ENCODE measurements at places on chromosomes 3 and 15.

GRCh38 chr3:162224746-162225145 lies 728.1 kb downstream of the OTOL1 start:
- no peak for DNase-seq

DNA sequence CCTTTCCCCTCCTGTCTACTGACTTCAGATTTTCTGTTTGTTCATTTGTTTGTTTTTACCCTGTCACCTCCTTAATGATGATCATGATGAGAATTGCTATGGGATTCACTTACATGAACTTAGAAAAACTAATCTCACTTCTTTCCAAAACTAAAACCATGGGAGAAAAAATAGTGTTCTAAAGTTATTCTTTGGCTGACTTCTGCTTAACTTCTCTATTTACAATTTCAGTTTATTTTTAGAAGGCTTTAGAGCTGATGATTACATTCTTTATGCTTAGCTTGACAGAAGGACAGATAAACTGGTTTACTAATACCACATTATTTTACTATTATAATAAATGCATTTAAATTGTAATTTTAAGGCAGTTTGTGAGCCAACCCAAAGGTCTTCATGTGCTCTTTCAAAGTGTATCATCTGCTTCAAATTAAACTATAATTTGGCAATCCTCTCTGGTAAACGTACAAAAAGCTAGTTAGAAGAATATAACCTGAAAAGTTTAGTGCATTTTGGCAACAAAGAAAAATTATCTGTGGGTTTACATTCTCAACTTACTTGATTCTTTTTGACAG lies 676.8 kb upstream of the UBE2E2 start:
- DNase-seq = no peak

DNA sequence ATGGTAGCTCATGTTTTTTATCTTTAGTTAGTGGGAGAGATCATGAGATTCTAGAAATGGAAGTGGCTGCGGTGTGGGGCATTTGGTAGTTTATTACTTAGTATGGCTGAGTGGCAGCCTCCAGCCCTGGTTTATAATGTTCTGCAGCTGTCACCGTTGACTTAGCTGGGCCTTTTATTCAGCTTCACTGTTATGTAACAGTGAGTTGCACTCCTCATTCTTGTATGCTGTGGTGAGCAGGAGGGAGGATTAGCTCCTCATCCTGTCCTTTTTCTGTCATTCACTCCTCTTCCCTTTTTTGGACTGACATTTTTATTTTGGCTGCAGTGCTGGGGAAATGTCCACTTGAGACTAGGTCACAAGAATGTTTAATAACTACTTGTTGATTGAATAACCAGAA lies 29.5 kb downstream of the RAD54L2 start:
- no peak for DNase-seq

DNA sequence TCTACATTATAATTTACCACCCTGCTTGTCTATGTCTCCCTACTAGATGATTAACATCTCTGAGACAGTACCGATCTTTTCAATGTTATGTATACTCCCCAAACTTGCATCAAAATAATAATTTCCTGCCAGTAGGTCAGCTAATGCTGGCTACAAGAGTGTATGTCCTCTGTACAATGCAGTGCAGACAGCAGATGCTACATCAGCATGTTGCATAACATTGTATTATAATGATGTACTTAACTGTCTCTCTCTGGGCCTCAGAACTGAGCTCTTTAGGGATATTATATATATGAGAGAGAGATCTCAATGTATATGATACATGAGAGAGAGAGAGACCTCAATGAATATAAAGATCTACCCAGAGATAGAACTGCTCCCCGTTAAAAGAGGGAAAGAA lies 456.6 kb downstream of the SHQ1 start:
- no peak for DNase-seq

DNA sequence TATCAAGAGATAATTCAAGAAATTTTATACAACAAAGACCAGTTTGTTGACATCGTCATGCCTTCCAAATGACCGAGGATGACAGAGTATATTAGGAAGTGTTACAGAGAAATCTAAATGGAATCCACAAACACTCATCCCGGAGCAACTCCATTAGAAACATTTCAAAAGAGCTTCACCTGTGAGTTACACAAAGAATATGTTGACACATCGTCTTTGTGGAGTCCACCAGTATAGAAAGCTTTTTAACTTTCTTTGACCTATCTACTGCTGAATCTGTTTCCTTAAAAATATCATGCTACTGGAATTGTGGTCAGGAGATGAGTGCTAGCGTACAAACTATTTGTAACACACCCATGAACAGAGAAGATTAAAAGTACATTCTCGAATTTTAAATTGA lies 130.4 kb downstream of the SUCLG2 start:
- DNase-seq = no peak

DNA sequence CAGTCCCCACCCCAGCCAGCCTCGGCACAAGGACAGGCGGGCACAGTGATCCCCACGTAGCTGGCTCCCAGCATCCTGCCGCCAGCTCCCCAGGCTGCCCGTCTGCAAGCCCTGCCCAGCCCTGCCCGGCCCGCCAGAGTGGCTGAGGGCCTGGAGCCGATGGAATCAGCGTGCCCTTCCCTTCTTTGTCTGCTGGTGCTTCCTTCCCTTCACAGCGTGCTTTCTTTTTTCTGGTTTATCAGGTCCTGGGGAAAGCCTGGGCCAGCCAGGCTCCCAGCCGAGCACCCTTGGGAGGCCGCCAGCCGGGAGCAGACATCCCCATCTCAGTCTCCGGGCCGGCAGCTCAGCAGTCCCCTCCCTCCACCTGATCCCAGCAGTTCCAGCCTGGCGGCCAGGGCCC lies 54.7 kb upstream of the SMAD6 start:
- peak; percentile 85 for DNase-seq

- no peak for DNase-seq
These were observed 274.0 kb upstream of the TGFBR2 start for GRCh38 chr3:30332196-30333021.

- no peak for DNase-seq
These were observed 5.4 kb downstream of the NFKBIZ start for GRCh38 chr3:101854608-101855304.
